ENCODE measurements at places on chromosomes 3 and 15. TPM values are rescaled to one million over a fixed set of nuclear protein-coding genes. Genes with fewer than 3 reads are reported as not detected.

The ADAMTS7 gene
- 9.1 TPM for total RNA-seq

The NMB gene
- 9.0 TPM for total RNA-seq

The LRRN1 gene
- 5.2 TPM for total RNA-seq

The CFAP100 gene
- not detected for total RNA-seq

The SPINK8 gene
- not detected for total RNA-seq

The SCG3 gene
- 0.17 TPM for total RNA-seq

The PYGO1 gene
- total RNA-seq: 11.1 TPM

The CCR9 gene
- total RNA-seq: not detected

The EBLN2 gene
- 4.0 TPM for total RNA-seq

The TRPM1 gene
- not detected for total RNA-seq

The SLC27A2 gene
- 0.96 TPM for total RNA-seq

The PRSS50 gene
- total RNA-seq: 0.20 TPM

The TM6SF1 gene
- 25.4 TPM for total RNA-seq

The SAMMSON gene
- not detected for total RNA-seq

The PLA2G4B gene
- total RNA-seq: 14.4 TPM

The ADAMTS9 gene
- 30.1 TPM for total RNA-seq

The DUSP7 gene
- 40.7 TPM for total RNA-seq

The STRIT1 gene
- not detected for total RNA-seq

The FOXB1 gene
- not detected for total RNA-seq

The TEX55 gene
- not detected for total RNA-seq

The PPM1L gene
- 13.5 TPM for total RNA-seq

The PIGZ gene
- 3.6 TPM for total RNA-seq

The ZNF501 gene
- total RNA-seq: 4.5 TPM

The MUSTN1 gene
- 5.4 TPM for total RNA-seq

The ATP13A5 gene
- total RNA-seq: 2.0 TPM

The CYP1A1 gene
- total RNA-seq: 2.4 TPM

The MCTP2 gene
- total RNA-seq: 35.3 TPM

The TERC gene
- total RNA-seq: 5.4 TPM

The MEX3B gene
- total RNA-seq: 1.9 TPM

The DIS3L gene
- 27.1 TPM for total RNA-seq

The PARP15 gene
- total RNA-seq: 9.7 TPM

The ROPN1 gene
- not detected for total RNA-seq
